ENCODE measurements at places on chromosomes 5 and 9. TPM values are rescaled to one million over a fixed set of nuclear protein-coding genes. Genes with fewer than 3 reads are reported as not detected.

GRCh38 chr5:122713041-122713440 is 61.8 kb upstream of the SNX2 start:
- DNase-seq: no peak

DNA sequence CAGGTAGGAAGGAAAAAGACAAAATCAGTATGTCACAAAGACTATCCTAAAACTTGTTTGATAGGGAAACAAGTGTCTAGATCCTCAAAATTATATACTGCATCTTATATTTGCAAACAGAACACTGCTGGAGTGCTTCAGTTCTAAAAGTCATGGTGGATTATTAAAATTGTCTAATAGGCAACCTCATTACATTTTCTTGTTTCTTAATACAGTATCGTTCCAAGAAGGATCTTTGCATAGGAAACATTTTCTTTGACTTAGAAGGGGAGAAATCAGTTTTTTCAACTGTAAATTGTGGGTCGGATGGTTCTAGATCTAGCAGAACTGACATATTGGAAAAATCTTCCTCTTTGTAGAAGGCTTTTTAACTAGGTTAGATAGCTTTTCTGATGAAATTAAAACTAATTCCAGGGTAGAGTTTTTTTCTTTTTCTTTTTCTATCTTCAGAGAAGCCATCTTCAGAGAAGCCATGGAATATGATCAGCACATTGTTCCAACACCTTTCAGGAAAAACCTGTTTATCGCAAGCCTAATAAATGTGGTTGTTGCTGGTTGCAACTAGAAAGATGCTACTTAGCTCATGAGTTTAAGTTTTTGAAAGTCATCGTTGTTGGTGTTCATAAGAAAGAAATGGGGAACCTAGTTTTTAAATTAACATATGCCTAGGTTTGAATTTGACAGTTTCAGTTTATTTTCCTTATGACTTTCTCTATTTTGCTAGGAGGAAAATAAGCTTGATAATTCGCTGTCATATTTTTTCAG is 7.4 kb downstream of the CPEB4 start:
- DNase-seq: no peak

DNA sequence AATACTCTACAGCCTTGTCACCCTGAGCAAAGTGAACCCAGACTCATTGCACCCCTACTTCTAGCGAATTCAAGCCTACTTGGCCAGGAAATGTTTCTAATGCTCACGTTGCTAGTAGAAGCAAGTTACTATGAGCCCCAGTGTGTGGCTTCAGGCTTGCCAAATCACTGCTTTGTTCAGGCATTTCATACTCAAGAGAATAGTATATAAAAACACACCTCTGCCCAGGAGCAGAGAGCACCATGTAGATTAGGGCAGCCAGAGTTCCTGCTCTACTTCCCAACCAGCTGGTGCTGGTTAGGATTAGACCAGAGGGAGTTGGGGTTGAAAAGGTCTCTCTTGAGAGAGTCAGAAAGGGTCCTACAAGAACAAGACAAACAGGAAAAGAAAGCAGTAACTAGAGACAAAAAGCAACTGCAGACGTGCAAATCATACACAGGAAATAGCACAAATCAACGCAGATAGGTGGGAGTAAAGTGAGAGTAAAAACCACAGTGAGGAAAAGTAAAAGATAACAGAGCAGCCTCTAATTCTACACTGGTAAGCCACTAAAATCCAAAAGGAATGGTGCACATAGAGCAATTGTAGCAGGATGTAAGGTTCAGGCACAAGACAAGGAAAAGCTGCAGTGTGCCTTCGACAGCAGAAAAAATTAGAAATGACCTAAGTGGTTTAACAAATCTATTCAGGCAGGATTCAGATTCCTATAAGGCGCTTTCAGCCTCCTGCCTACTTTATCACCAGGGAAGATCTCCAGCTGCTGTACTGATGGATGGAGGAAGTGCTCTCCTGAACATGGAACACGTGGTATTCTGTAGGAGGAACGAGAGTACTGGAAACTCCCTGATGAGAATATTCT is 49.6 kb upstream of the KIF2A start:
- peak; percentile 53 for DNase-seq

DNA sequence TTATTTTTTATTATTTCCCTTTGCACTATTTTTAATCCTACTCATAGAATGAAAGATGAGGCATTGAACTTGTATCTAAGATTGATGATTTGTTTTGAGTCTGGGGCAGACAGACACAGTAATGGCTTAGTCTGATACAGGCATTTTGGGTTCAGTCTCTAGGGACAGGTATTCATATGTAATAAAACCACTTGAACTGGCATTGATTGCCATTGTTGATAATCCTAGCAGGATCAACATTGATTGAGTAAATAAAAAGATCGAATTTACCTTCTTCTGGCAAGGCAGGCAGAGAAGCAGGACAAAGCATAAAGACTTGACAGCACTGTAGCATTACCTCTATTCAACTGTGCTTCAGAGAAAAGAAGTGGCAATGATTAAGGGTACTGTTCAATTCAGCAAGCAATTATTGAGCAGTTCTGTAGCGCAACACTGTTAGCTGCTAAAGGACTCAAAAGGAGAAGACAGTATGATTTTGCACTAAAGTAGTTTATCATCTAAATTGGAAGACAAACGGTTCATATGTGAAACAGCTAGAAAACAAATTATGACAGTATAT is 144.4 kb downstream of the COMMD10 start:
- DNase-seq: no peak

DNA sequence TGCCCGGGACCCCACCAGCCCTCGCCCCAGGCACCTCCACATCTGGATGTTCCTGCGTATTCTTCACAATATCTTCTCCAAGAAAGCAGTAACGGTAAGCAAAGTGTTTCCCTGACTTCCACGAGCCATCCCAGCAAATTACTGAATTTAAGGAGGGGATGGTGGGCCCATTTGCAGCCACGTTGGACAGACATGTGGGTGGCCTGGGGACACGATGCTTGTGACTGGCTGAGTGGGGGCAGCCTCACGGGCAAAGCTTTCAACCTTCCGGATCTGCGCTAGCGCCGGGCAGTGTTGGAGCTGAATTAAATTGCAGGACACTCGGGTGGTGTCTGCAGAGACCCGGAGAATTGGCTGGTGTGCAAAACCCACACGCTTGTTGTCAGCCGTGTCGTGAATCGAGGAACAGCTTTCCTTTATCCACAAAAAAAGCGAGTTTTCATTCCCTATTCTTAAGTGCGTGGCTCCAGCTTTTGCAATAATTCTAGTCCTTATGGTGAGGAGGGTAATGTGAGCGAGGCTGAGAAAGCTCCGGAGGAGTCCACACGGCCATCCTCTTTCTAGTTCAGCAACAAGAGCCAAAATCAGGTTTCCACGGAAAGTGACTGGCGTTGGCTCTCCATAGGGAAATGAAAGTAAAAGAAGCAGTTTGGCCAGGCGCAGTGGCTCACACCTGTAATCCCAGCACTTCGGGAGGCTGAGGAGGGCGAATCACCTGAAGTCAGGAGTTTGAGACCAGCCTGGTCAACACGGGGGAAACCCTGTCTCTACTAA is 17.5 kb upstream of the CLPTM1L start:
- no peak for DNase-seq

GRCh38 chr5:43432486-43433375 is 20.5 kb upstream of the CCL28 start:
- DNase-seq: peak; percentile 86

GRCh38 chr5:181105391-181106025 is 25.5 kb downstream of the OR2V1 start:
- no peak for DNase-seq

DNA sequence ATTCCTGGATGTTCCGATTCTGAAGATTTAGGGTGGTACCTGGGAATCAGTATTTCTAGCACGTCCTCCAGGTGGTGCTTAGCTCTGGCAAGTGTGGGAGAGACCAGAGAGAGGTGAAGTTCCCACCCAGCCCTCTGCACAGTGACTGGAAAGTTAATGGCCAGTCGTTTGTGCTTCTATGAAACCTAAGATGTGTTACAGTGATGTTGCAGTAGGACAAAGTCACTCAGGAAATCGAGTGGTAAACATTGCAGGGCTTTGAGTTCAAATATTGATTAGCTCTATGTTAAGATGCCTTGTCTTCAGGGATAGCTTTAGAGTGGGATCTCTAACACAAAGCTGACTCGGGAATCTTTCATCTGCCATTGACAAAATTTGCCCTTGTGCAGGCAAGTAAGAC is 55.6 kb downstream of the PIK3R1 start:
- DNase-seq: no peak

GRCh38 chr9:28758341-28758740 is 1185.1 kb upstream of the C9orf72 start:
- no peak for DNase-seq

C1QTNF2 gene
- not detected for total RNA-seq

SLCO4C1 gene
- under 0.01 TPM for total RNA-seq

SMIM33 gene
- not detected for total RNA-seq

- DNase-seq: peak; percentile 85
These were observed 5.7 kb upstream of the NOTCH1 start for GRCh38 chr9:136551401-136552116.

GRCh38 chr5:115952588-115952987 is 9.7 kb upstream of the LVRN start:
- DNase-seq: no peak

DNA sequence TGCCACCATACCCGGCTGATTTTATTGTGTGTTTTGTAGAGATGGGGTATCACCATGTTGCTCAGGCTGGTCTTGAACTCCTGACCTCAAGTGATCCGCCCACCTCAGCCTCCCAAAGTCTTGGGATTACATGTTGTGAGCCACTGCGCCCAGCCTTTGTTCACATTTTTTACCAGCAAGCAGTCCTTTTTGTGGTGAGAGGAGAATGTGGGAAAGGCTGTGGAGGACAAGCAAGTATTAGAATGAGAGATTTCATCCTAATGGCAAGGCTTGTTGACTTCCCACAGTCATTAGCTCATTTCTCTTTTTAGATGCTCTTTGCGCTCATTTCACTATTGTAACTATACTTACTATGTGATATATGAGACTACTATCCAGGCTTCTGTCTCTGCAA is 6.1 kb downstream of the IL31RA start:
- DNase-seq: no peak

DNA sequence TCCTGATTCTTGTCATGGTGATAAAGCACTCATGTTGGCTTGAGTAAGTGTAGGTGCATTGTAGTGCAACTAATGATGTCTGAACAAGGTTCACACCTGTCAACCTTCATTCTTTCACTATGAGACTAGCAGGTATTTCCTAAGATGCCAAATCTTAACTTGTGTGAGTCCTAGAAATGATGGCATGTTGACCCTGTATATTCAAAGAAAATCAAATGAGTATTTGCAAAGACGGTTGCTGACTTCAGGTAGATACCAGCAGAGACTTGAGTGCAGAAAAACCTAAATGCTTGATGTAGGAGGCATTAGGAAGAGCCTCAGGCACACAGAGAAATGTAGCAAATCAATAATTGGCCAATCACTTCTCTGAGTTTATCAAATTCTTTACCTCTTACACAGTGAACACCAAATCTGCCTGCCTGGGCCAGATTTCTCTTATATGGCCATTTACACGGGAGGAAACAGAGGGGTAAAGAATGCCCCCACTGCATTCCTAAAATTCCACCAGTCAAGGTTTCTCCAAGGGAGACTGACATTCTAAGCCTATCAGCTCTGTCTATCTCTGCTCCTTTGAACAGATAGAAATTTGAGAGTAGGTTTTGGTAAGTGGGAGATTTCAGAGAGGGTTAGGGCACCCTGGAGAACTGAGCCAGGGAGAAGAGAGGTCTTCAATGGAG is 488.6 kb upstream of the WWC1 start:
- no peak for DNase-seq

GRCh38 chr5:106380736-106381135 is 1290.0 kb downstream of the EFNA5 start:
- no peak for DNase-seq

- no peak for DNase-seq
These were observed 235.7 kb upstream of the ADAMTSL1 start for GRCh38 chr9:18238254-18238653.

DNA sequence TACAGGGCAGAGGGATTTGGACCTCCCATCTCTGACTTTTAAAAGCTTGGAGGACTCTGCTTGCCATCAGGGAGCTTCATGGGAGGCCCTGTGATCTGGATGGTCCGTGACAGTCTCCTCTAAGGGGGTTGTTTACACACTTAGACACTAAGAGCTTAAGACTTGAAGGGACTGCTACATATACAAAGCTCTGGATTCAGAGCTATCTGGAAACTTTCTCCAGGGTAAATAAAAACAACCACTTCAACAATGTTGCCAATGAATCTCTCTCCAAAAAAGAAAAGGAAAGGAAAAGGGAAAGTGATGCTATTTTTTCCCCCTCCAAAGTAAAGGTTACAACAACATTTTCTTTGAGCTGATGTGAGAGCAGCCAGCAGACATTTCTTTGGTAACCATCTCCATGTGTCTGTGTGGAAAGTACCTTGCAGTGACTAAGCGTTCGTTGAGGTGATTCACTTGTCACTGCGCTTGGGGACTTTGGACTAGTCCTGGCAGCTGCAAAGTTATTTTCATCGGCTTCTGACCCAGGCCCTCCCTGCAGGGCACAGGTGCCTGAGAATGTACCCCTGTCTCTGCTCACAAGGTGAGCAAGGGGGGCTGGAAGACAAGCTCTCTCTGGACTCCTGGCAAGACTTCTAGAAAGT is 262.1 kb upstream of the KLF4 start:
- peak; percentile 70 for DNase-seq

DNA sequence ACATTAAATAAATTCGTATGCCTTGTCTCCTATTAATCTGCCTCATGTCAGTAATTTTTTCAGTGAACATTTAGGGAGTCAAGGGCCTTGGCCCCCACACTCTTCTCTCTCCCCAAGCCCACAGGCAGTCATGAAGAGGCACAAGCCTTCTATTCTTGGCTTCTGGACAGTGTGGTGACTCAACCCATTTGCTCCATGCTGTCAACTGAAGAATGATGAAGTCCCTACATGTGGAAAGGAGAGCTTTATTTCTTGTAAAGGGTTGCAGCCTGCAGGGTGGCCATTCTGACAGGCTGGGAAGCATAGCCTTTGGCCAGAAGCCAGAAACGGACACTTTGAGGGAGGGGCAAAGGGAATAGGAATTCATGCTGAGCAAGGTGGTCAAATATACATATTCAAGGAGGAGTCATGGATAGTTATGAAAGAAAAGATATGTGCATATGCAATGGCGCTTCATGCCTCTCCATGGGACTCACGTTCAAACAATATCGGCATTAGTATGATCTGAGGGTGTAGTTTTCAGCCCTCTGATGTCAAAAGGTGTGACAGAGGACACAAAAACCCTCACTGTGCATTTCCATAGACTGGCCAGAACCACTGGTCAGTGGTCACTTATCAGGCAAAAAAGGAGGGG is 31.3 kb downstream of the ANKRA2 start:
- DNase-seq: no peak

- peak; percentile 23 for DNase-seq
These were observed 429.6 kb downstream of the ARHGEF28 start for GRCh38 chr5:74055486-74056106.

GRCh38 chr5:2721385-2722138 is 29.9 kb downstream of the IRX2 start:
- DNase-seq: no peak

- no peak for DNase-seq
These were observed 21.3 kb downstream of the TRIO start for GRCh38 chr5:14164164-14165163.

GRCh38 chr9:127011772-127012171 is 97.2 kb downstream of the RALGPS1 start:
- no peak for DNase-seq

- DNase-seq: no peak
These were observed 9.9 kb upstream of the NR4A3 start for GRCh38 chr9:99811598-99812383.

CCL27 gene
- not detected for total RNA-seq

- DNase-seq: no peak
These were observed 65.7 kb upstream of the TNFAIP8 start for GRCh38 chr5:119290161-119290569.

All from stomach (tissue), 19 donors.